ENCODE measurements at places on chromosomes 11 and 22.

DNA sequence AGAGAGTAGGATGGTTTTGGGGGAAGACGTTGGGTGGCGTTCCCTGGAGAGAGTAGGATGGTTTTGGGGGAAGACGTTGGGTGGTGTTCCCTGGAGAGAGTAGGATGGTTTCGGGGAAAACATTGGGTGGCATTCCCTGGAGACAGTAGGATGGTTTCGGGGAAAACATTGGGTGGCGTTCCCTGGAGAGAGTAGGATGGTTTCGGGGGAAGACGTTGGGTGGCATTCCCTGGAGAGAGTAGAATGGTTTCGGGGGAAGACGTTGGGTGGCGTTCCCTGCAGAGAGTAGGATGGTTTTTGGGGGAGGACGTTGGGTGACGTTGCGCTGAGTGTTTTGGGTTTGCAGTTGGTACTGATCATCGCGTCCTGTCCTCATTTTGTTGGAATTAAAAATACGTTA lies 28.2 kb downstream of the IGHMBP2 start:
- no peak for DNase-seq

- no peak for DNase-seq
Measured at GRCh38 chr11:119608781-119609180, 120.2 kb downstream of the NECTIN1 start.

DNA sequence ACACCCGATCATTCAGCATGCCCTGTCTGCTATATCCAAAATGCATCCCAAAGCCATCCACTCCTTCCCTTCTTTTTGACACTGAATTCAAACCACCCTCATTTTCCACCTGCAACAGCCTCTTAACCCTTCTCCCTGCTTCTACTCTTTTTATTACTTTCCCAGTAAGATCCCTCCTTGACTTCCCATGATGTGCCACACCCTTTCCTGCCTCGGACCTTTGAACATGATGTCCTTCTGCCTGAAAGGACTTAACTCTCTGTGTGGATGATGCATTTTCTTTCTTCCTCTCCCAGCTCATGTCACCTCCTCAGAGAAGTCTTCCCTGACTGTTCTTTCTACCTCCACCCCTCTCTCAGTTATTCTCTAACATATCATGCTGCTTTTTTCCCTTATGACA lies 36.5 kb downstream of the HTR3A start:
- no peak for DNase-seq

GRCh38 chr11:130858215-130858614 lies 58.1 kb downstream of the SNX19 start:
- no peak for DNase-seq

GRCh38 chr22:39710380-39711150 lies 140.0 kb downstream of the CACNA1I start:
- no peak for DNase-seq

- DNase-seq = no peak
Measured at GRCh38 chr11:100991541-100991940, 138.1 kb downstream of the PGR start.

DNA sequence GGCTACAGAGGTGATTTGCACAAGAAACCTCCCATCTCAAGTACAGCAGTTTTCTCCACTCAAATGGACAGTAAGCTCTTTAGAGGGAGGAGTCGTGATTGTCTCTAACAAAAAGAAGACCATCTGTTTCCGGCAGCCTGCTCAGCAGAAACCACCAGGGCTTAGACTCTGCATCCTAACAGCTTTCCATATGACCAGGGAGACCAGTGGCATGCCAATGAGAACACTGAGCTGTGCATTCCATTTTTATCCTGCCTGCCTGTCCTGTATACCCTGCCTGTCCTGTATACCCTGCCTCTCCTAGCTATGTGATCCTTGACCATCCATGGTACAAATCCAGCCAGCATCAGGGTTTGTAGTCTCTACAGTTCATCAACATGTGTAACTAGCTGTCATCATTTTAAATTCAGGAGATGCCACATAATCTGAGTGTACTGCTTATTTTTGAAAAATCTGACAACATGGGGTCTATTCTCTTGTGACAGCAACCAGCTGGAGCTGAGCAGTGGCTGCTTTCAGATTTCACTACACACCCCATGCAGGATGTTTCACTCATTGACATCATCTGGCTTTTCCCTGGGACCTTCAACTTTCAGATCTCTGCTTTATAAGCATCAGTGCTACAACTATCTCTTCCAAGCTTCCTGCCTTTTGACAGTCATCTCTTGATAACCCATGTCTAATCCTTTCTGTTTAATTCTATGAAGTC lies 50.5 kb upstream of the POU2AF2 start:
- DNase-seq = no peak

- DNase-seq = no peak
Measured at GRCh38 chr22:27420195-27420816, 381.2 kb downstream of the MN1 start.

DNA sequence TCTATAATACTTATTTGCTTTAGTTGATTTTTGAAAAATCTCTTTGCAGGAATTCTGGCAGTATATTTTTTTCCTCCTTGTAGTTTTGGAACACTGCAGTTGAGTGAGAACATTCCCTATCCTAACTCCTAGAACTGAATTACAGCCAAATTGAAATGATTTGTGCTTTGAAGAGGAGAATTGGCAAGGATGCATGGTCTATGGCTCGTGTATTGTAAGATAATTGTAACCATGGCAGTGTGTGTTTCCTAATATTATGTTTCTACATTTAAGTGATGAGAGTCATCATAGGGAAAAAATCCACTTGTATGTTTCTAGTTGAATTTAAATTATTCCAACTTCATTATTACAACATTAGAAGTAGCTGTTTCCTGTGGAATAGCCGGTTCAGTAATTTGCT lies 80.9 kb upstream of the MYO18B start:
- DNase-seq = no peak

Measured in inflammatory macrophage treated with lipopolysaccharide for 1 hour (primary cell).